Eye (tissue), 1 donor: ENCODE measurements at places on chromosomes 13 and 19.

GRCh38 chr13:110616103-110617101 is 1.1 kb downstream of the NAXD start:
- DNase-seq, result no peak

DNA sequence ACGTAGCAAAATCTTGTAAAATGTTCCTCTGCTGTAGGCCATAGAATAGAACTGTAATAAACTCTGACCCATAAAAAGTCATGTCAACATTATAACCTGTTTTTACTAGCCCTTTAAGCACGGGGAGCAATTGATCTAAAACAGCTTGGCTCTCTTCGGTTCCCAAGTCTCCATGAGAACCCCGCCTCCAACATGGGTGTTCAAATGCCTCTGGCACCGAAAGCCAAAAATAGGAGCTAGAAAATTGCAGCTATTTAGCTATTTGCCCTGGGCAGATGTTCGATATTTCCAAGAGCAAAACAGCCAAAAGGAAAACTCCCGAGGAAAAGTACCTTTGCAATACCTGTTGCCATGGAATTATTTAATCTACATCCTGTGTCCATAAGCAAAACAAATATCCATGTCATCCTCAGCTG is 563.1 kb downstream of the EFNB2 start:
- peak; percentile 17 for DNase-seq

DNA sequence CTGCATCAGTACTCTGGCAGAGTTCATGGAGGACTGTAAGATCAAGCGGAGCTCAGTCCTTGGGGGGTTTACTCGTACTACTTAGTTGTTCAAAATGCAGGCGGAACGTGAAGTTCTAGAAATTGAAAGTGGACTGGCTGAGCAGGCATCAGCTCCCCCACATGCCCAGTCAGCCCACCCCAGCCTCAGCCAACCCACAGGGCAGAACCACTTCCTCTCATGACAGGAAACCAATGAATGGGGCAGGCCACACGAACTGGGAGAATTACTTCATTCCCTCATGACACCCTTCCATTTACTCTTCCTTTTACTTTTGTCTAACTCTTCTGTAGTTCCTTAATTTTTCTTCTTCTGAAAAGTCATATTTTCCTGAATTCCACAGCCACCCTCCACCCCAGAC is 71.9 kb downstream of the FLT1 start:
- DNase-seq, result no peak

GRCh38 chr19:17236811-17237543 is 8.7 kb downstream of the NR2F6 start:
- DNase-seq, result no peak

- peak; percentile 85 for DNase-seq
These were observed 931 bp downstream of the USP12 start for GRCh38 chr13:27170516-27171243.

GRCh38 chr13:84121456-84121855 is 239.2 kb upstream of the SLITRK1 start:
- DNase-seq, result peak; percentile 10

DNA sequence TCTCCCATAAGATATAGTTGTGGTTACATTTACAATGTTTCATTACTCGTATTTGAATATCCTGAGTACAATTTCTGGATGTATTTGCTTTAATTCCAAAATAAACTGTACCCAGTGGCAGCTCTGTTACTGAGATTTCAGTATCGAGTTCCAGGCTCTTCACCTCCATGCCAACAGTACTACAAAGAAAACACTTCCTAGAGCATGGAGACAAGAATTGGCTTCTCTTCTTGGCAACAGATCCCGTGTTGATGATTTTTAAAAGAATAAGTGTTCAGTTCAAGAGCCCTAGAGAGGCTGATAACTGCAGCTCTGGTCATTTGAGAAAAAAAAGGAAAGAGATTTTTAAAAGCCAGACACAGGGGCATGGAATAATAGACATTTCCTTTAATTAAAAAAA is 302.8 kb downstream of the EFNB2 start:
- DNase-seq, result no peak

DNA sequence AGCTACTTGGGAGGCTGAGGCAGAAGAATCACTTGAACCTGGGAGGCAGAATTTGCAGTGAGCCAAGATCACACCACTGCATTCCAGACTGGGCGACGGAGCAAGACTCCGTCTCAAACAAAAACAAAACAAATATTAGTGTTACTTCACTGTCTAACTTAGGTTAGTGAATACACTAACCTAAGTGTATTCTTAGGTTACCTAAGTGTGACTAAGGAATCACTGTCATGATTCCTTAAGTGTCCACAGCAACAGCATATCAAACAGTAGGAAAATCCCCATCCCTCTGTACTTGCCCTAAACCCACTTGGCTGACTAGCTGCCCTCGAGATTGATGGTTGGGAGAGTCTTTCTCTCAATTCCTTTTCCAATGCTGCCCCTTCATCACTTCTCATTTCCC is 11.8 kb upstream of the LRCH1 start:
- DNase-seq, result no peak

- DNase-seq, result no peak
These were observed 379.0 kb downstream of the EFNB2 start for GRCh38 chr13:106156468-106156867.

GRCh38 chr19:58058467-58058866 is 615 bp upstream of the ZNF135 start:
- no peak for DNase-seq

GRCh38 chr13:65830411-65831205 is 1399.5 kb downstream of the PCDH9 start:
- no peak for DNase-seq

DNA sequence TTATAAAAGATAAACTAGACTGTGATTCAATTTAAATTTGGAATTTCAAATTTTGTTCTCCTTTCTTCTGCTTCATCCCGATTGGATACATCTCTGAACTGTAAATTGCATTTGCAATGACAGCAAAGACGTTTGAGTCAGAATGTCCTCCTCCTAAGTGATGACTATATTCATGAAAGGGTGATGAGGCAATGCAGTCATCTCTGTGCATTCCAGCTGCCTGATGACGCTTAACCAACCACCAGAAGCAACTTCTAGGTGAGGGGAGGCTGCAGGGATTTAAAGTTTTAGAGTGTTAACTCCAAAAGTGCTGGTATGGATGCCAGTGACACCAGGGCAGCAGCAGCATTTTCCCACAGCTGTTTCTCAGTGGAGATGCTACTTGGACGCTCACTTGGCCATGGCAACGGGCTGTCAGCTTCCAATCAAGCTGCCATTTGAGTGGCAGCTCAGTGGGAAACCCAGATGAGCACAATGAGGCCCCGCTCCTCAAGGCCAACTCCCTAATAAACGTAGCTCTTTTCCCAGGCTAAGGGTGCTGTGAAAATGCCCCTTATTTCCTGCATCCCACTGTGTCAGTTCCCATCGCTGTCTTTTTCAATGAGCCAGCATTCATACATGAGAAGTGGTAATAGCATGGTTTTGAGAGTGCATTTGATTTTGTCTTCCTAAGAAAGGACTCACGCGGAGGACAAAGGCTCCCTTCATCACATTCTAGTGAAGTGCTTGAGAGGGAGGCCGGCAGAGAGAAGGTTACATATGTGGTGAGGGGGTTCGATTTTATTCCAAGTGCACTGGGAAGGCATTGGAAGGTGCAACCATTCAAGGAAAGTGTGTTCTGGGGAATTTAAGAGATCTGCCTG is 45.2 kb upstream of the AMER2 start:
- peak; percentile 72 for DNase-seq

- no peak for DNase-seq
These were observed 2.7 kb downstream of the KLK8 start for GRCh38 chr19:50998686-50999085.

GRCh38 chr13:48567515-48568369 is 34.9 kb upstream of the RCBTB2 start:
- DNase-seq, result peak; percentile 59

DNA sequence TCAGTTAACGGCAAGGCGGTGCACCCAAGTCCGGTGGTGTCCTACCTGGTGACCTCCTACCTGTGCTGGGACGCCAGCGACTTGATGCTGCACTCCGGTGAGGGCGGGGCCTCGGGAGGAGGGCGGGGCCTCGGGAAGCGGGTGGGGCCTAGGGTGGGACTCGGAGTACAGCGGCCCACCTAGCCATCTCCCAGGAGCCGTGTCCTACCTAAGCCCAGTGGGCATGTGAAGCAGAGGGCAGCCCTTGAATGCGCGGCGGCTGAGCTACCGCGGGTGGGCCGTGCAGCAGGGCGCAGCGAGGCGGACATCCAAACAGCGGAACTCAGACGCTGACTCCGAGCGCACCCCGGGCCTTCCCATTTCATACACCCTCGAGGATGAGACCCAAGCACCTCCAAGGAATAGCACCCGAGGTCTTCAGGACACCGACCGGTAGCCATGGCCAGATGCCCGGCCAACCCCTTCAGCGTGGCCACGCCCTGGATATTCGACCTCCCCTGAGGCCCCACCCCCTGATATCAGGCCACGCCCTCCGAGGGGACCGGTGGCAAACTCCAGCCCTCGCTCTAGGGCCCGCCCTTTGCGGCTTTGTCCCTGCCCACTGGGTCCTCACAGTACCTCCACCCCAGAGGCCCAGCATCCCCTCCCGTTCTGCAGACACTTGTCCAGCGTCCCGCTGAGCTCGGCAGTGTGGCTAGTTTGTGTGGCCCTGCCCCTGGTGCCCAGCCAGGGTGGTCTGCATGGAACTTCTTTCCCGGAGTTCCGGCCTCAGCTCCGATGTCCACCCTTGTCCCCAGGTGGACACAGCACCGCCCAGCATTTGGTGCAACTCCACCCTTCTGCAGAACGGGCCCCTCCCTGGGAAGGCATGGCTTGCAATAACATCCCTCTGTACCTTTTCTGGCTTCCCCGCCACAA is 5.4 kb downstream of the KLK1 start:
- DNase-seq, result peak; percentile 87

DNA sequence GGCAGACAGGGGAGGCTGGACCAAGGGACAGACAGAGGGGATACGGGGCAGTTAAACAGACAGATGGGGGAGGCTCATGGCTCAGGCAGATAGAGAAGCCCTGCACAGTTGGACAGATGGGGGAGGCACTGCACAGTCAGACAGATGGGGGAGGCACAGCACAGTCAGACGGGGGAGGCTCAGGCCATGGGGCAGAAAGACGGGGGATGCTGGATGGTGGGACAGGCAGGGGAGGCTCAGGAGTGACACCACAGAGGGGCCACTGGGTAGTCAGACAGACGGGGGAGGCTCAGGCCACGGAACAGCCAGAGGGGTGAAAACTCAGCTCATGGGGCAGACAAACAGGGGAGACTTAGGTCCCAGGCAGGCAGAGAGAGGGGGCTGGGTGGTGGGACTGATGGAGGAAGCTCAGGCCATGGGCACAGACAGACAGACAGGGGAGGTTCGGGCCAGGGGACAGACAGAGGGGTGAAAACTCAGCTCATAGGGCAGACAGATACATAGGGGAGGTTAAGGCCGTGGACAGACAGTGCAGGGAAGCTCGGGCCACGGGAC is 886 bp downstream of the MFSD12 start:
- no peak for DNase-seq

- no peak for DNase-seq
These were observed 86.0 kb downstream of the GADD45B start for GRCh38 chr19:2561895-2562294.
